ENCODE measurements at places on chromosomes 7 and 10. TPM values are rescaled to one million over a fixed set of nuclear protein-coding genes. Genes with fewer than 3 reads are reported as not detected.
A peak's percentile ranks its signal among the peaks of the same experiment; 100 is the strongest.

RRP12 gene
- 6.1 TPM for total RNA-seq

LARP4B gene
- 16.1 TPM for total RNA-seq

DNA sequence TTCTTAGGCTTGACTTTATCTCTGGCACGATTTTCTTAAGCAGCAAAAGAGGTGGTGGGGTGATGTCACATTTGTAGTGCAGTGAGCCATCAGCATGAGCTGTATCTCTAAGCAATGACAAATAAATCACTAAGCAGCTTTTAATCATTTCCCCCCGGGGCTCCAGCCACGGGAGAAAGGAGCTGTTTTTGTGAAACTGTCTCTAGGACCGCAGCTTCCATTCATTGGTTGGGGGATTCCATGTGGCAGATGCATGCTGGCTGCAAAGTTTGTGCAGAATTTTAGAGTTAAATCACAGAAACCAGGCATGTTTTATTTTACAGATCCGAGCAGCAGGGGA is 464 bp downstream of the KIAA1217 start:
- DNase-seq, result no peak
- no peaks in the 10 kb centered on the region for H3K27me3 ChIP-seq
- no peaks in the 10 kb centered on the region for H3K4me1 ChIP-seq
- peak overlapping the region; percentile 63 for H3K4me3 ChIP-seq
- H3K27ac ChIP-seq, result peak overlapping the region; percentile 69
- H3K36me3 ChIP-seq, result no peaks in the 10 kb centered on the region

- H3K27ac ChIP-seq, result no peak overlapping the region
- H3K4me3 ChIP-seq, result no peak overlapping the region
- no peaks in the 10 kb centered on the region for H3K36me3 ChIP-seq
- DNase-seq, result no peak
- no peaks in the 10 kb centered on the region for H3K4me1 ChIP-seq
Measured at GRCh38 chr7:95688931-95689495, 83.3 kb upstream of the DYNC1I1 start.

DNA sequence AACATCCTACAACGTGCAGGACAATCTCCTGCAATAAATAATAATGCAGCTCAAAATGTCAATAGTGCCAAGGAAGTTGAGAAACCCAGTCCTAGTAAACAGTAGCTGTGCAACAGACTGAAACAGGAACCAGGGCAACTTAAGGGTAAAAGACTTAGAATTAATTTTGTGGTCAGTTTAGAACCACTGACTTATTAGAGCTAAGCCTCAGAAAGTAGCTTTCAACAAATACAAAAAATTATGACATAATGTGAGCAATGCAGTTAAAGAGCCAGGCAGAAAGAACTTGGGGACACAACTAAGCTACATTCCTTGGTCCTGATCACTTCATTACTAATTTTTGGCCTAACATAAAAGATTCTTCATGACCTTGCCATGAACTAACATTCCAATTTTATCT is 195.4 kb downstream of the MACC1 start:
- no peak overlapping the region for H3K4me3 ChIP-seq
- H3K27me3 ChIP-seq, result no peaks in the 10 kb centered on the region
- H3K4me1 ChIP-seq, result no peaks in the 10 kb centered on the region
- H3K36me3 ChIP-seq, result no peaks in the 10 kb centered on the region
- no peak for DNase-seq

DNA sequence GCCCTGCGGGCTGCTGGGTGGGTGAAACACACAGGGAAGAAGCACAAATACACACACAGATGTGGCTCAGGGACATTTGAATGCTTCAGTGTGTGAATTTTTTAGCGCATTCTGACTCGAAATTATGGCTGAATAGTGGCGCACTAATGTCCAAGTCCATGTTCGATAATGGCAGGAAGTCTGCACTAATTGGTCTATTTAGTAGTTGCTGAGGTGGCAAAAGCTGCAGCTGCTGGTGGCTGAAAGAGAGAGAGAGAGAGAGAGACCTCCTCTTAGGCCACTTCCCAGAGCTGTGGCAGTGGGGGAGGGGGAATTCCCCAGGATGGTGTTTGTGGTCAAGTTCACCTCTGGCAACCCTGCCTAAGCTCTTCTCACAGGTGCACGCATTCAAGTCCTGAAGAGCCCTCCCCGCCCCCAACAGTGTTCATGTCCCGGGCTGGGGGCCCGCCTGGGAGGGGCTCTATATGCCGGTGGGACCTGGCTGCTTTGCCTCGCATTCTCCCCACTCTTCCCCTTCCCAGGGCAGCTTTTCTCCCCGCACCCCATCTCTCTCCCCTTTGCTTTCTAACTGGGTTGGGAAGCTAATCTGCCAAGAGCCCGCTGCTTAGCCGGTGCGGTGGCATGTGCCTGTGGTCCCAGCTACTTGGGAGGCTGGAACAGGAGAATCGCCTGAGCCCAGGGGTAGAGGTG is 6.0 kb upstream of the MNX1 start:
- no peak overlapping the region for H3K4me3 ChIP-seq
- no peak for DNase-seq
- peaks cover 21% of the 10 kb centered on the region for H3K27me3 ChIP-seq
- H3K27ac ChIP-seq, result no peak overlapping the region
- H3K36me3 ChIP-seq, result no peaks in the 10 kb centered on the region

GHRHR gene
- 0.50 TPM for total RNA-seq

DNA sequence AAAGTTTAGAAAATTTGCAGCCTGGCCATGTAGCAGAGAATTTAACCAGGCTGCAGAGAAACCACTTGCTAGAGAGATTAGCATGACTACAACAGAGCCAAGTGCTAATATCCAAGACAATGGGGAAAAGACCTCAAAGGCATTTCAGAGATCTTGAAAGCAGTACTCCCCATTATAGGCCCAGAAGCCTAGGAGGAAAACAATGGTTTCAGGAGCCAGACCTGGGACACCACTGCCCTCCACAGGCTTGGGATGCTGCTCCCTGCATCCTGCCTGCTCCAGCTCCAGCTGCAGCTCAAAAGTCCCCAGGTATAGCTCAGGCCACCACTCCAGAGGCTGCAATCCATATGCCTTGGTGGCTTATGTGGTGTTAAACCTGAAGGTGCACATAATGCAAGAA is 101.5 kb upstream of the TMEM72 start:
- DNase-seq, result no peak
- no peaks in the 10 kb centered on the region for H3K4me1 ChIP-seq
- H3K27ac ChIP-seq, result no peak overlapping the region
- peaks cover 3% of the 10 kb centered on the region for H3K27me3 ChIP-seq
- no peaks in the 10 kb centered on the region for H3K36me3 ChIP-seq

KLF14 gene
- 0.05 TPM for total RNA-seq

- peaks cover 7% of the 10 kb centered on the region for H3K36me3 ChIP-seq
- peaks cover 9% of the 10 kb centered on the region for H3K4me1 ChIP-seq
- DNase-seq, result no peak
- H3K4me3 ChIP-seq, result no peak overlapping the region
- no peaks in the 10 kb centered on the region for H3K27me3 ChIP-seq
- no peak overlapping the region for H3K27ac ChIP-seq
Measured at GRCh38 chr10:102721954-102722353, 7.5 kb downstream of the SFXN2 start.

GRCh38 chr7:70615066-70615606 is 516.8 kb upstream of the GALNT17 start:
- H3K4me3 ChIP-seq, result no peak overlapping the region
- no peak overlapping the region for H3K27ac ChIP-seq
- DNase-seq, result no peak
- H3K36me3 ChIP-seq, result no peaks in the 10 kb centered on the region

- H3K27me3 ChIP-seq, result no peaks in the 10 kb centered on the region
- no peak overlapping the region for H3K27ac ChIP-seq
- DNase-seq, result no peak
- no peaks in the 10 kb centered on the region for H3K4me1 ChIP-seq
- no peak overlapping the region for H3K4me3 ChIP-seq
Measured at GRCh38 chr7:123204206-123204835, 4.6 kb upstream of the SLC13A1 start.

GRCh38 chr7:155979566-155979965 is 167.3 kb upstream of the SHH start:
- H3K27ac ChIP-seq, result no peak overlapping the region
- no peak for DNase-seq
- H3K36me3 ChIP-seq, result no peaks in the 10 kb centered on the region

DNA sequence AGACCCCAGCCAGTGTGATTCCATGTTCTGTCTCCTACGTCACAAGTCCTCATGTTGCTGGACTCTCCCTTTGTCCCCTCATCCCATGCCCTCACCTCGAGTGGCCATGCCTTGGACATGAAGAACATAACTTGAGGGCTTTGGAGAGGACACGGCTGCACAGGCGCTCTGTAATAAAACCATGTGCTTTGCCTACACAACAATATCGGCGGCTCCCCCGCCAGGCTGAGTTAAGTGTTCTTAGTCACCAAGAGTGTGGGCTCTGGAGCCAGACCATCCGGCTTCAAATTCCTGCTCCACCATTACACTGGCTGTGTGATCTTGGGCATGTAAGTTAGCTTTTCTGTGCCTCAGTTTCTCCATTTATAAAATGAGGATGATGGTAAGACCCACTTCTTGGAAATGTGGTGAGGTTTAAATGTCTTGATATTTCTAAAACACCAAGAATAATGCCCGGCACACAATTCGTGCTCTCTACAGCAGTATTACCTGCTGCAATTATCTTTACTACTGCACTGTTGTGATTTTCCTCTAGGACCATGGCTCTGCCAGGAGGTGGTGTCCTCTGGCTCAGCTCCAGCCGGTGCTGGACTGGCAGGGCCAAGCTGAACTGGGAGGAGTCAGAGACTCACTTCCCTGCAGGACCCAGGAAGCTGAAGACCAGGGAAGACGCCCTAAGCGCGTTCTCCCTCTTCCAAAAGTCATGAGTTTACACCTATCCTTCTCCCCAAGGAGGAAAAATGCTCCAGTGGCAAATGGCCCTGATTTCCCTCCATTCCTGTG is 15.7 kb downstream of the SLIT1 start:
- H3K27ac ChIP-seq, result no peak overlapping the region
- H3K4me3 ChIP-seq, result no peak overlapping the region
- H3K4me1 ChIP-seq, result no peaks in the 10 kb centered on the region
- DNase-seq, result no peak
- no peaks in the 10 kb centered on the region for H3K36me3 ChIP-seq
- no peaks in the 10 kb centered on the region for H3K27me3 ChIP-seq

DNA sequence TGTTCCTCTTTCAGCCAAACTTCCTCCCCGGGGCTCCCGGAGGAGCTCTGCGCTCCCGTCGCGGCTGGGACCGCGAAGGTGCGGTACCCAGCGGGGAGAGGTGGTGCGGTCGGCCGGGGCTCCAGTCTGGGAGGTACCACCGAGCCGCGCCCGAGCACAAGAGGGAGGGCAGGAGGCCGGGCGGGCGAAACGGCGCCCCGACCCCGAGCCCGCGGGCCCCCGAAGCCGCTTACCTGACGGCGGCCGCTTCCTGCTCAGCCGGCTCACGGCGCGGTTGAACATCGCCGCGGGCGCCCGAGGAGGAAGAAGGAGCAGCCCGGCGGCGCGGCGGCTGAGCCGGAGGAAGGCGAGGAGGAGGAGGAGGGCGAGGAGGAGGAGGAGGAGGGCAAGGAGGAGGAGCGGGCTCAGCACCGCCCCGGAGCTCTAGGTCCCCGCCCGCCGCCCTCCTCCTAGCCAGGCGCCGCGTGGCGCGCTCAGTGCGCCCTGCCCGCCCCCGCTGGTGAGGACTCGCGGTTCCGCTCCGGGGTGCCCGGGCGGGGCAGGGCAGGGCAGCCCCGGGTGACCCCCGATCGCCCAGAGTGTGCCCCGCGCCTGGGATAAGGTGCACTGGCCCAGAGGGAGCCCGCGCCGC is at the start of gene RGS10:
Gene RGS10, minus strand, starts transcription at position 363 of the 631 bp plus-strand sequence. Its CDS starts 81 bp downstream, at position 282.
- H3K36me3 ChIP-seq, result no peaks in the 10 kb centered on the region
- no peak within 1 kb of the TSS for H3K4me3 ChIP-seq
- H3K27ac ChIP-seq, result no peak within 1 kb of the TSS
- peaks cover 12% of the 10 kb centered on the region for H3K4me1 ChIP-seq
- H3K27me3 ChIP-seq, result no peaks in the 10 kb centered on the region
- peak; percentile 78 for DNase-seq

- no peak overlapping the region for H3K4me3 ChIP-seq
- DNase-seq, result no peak
- H3K4me1 ChIP-seq, result peaks cover 15% of the 10 kb centered on the region
- H3K27ac ChIP-seq, result no peak overlapping the region
- H3K36me3 ChIP-seq, result no peaks in the 10 kb centered on the region
Measured at GRCh38 chr7:151406886-151407583, 2.8 kb downstream of the WDR86 start.

- peaks cover 2% of the 10 kb centered on the region for H3K36me3 ChIP-seq
- H3K27ac ChIP-seq, result peak overlapping the region; percentile 99
- peak overlapping the region; percentile 89 for H3K4me3 ChIP-seq
- DNase-seq, result no peak
- H3K27me3 ChIP-seq, result no peaks in the 10 kb centered on the region
Measured at GRCh38 chr7:108568801-108569380, 615 bp downstream of the THAP5 start.

- H3K36me3 ChIP-seq, result no peaks in the 10 kb centered on the region
- no peaks in the 10 kb centered on the region for H3K4me1 ChIP-seq
- H3K27me3 ChIP-seq, result no peaks in the 10 kb centered on the region
- no peak overlapping the region for H3K27ac ChIP-seq
- no peak overlapping the region for H3K4me3 ChIP-seq
Measured at GRCh38 chr10:76667408-76668370, 969.9 kb downstream of the KCNMA1 start.

- no peak overlapping the region for H3K4me3 ChIP-seq
- H3K27ac ChIP-seq, result no peak overlapping the region
- no peak for DNase-seq
- H3K36me3 ChIP-seq, result peaks cover 3% of the 10 kb centered on the region
- peaks cover 41% of the 10 kb centered on the region for H3K4me1 ChIP-seq
Measured at GRCh38 chr7:73679709-73680108, 3.5 kb downstream of the DNAJC30 start.

DNA sequence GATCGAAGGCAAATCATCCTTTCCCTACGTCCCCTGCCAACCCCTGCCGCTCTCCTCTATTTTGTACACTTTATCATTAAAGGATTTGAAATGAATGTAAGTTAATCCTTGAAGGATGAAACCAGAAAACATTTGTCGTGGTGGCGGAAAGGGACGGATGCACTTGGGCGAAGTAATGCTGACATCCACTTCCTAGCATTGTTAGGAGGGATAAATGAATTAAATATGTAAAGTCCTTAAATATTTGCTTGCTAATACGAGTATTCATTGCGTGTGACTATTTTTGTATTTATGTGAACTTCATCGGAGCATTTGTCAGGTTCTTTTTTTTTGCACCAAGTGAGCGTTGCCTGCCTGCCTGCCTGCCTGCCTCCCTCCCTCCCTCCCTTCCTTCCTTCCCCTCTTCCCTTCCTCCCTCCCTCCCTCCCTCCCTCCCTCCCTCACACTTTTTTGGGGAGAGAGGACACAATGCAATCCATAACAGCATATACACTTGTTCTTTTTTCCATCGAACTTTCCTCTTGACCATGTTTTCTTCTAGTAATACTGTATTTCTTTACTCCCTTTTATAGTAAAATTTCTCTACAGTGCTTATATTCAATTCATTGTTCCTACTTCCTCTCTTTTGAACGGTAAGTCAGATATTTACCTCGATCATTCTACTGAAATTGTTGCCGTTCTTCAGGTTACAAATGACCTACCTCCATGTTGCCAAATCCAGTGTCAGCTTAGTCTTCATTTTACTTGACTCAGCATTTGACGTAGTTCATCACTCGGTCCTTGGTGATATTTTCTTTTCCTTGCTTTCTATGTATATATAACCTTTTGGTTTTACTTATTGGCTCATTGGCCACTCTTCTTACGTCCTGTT is 831 bp downstream of the CCDC7 start:
- H3K4me3 ChIP-seq, result peak overlapping the region; percentile 92
- H3K36me3 ChIP-seq, result no peaks in the 10 kb centered on the region
- H3K27me3 ChIP-seq, result no peaks in the 10 kb centered on the region
- H3K27ac ChIP-seq, result peak overlapping the region; percentile 96

GRCh38 chr7:151275813-151276577 is 27.5 kb upstream of the SMARCD3 start:
- H3K4me3 ChIP-seq, result no peak overlapping the region
- H3K4me1 ChIP-seq, result no peaks in the 10 kb centered on the region
- no peaks in the 10 kb centered on the region for H3K36me3 ChIP-seq
- no peak for DNase-seq

All from liver (tissue), 10 donors.